ENCODE measurements at places on chromosomes 5 and 9. TPM values are rescaled to one million over a fixed set of nuclear protein-coding genes. Genes with fewer than 3 reads are reported as not detected.
A peak's percentile ranks its signal among the peaks of the same experiment; 100 is the strongest.

DNA sequence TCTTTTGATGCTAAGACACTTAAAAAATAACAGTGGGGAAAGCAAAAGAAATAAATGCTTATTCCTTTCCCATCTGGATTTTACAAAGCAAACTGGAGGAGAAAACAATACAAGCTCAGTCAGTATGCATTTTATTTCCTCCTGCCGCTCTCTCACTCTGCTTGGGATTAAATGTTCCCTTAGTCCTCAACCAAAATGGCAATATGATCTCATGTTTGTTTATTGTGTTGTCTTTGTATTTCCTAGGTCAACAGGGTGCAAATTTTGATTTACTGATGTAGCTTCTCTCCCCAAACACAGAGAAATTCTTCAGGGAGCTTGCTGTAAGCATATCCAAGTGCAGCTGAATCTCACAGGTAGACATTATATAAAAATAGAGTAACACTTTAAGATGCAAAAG, 92.1 kb upstream of the ERBIN start:
- no peak for DNase-seq

DNA sequence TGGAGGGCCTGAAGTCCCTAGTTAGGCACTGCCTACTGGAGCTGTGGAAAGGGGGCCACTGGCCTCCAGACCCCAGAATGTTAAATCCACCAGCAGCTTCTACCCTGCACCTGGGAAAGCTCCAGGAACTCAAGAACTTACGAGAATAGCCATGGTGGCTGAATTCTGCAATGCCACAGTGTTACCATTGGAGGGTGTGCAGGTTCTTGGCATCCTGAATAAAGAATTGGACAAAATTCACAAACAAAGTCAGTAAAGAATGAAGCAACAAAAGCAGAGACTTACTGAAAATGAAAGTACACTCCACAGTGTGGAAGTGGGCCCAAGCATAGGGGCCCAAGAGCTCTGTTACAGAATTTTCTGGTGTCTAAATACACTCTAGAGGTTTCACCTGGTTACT, 107.0 kb downstream of the PRDM9 start:
- DNase-seq: no peak

Gene GPR21
- 1.0 TPM for total RNA-seq

DNA sequence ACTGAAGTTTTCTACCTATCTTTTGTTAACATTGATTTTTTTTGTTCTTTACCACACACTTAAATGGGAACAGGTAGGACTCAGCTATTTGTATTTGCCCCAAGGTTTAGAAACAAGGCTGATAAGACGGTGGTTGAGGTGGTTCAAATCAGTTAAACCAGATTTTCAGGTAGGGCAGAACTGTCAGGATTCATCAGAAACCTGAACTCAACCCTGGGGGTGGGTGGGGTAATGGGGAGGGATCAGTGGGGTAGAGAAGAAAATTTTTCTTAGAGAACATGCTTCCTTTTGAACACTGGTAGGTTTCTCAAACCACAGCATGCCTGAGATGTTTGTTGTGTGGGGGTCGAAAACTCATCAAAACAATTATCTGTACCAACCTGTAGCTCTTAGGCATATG, 113.0 kb downstream of the BASP1 start:
- DNase-seq: no peak

DNA sequence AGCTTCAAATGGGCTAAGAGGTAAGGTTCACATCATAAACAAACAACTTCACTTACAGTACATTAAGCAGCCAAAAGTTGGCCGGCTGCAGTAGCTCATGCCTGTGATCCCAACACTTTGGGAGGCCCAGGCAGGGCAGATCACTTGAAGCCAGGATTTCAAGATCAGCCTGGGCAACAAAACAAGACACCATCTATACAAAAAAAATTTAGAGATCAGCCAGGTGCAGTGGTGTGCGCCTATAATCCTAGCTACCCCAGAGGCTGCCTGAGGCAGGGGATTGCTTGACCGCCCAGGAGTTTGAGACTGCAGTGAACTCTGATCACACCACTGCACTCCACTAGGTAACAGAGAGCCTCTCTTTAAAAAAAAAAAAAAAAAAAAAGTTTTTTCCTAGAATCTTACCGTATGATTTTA, 16.9 kb downstream of the UBTD2 start:
- no peak for DNase-seq

Gene RANBP3L
- total RNA-seq: not detected

DNA sequence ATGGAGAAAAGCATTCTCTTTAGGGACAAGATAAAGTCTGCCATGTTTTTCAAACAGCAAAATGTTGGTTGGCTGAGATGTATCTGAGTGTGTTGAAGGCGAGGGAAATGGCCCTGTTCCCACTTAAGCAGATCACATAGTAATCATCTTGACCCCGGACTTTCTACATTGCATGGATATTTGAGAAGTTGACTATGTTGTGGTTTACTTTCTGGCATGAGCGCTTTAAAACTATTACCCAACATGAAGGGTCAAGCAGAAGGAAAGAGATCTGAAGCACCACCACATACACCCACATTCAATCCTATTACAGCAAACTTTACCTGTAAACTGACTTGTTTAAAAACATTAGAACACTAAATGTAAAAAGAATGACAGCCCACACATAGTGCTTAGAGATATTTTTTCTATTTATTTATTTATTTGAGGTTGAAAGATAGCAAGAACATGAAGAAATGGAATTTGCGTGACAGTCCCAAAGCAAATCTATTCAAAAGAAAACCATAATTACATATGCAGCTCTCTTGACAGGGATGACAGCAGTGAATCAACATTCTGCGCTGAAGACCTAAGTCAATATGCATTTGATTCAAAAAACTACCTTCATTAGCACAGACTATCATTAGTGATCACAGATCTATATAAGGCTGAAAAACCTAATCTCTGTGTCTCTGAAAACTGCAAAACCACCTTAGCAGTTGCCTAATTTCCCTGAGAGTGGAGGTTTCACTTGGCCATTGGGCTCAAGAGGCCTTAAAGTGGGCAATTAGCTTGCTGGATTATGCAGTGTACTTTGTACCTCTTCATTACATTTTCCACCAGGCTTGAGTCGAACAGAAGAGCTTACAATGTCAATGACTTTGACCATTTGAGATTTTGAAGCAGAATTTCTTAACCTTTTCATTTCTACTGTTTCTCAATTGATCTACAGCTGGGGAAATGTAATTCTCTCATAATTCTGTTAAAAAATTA, 195.0 kb downstream of the PDE4D start:
- no peak for DNase-seq

- no peak for DNase-seq
Observed at GRCh38 chr5:147520450-147520849, 10.6 kb upstream of the DPYSL3 start.

DNA sequence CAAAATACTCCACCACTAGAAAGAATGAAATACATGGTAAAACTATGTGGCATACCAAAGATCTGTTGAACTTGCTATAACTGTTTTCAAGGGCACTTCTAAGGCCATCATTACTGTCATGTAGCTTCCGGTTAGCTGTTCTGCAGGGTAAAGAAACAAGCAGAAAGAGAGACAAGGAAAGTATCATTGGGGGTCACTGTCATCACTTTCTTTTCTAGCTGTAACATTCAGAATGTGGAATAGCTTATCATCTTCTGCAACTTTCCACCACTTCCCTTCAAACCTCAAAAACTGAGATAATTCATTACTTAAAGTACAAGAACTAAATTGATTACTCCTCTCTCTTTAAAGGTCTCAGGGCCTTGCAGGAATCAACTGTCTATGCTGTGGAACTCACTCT, 57.6 kb downstream of the RASEF start:
- no peak for DNase-seq

- no peak for DNase-seq
Observed at GRCh38 chr9:18855656-18856055, 177.4 kb downstream of the SAXO1 start.

- DNase-seq: no peak
Observed at GRCh38 chr5:72959257-72959656, 3.4 kb downstream of the FCHO2 start.

DNA sequence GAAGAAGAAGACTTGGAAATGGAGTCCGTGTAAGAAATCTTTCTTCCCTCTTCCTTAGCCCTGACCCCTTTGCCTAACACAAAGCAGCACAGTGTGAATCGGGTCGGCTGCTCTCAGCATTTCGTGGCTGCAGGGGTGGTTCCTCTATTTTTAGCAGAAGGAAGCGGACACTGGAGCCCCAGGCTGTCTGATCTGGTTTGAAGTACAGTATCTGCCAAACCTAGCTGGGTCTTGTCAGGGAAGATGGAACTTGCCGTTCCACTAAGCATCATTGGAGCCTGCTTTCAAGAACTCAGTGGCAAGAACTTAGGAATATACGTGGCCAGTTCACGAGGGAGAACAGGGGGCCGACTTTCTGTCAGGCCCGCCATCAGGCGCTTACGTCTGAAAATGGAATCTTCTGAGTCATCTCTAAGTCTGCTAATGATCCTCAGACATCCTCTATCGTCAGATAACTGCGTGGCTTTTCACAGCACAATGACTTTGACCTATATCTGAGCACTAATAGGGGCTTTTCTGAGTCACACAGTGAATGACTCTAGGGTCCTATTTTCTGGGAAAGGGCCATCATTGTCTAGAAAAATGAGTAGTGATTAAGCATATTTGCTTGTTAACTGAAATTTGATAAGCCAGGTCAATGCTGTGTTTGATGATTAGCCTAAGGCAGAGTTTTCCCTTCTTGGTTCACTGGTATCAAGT, 43.3 kb upstream of the NCS1 start:
- peak; percentile 81 for DNase-seq

Gene LCN1
- total RNA-seq: not detected

GRCh38 chr5:66597183-66597757, 1.1 kb downstream of the MAST4 start:
- peak; percentile 72 for DNase-seq

DNA sequence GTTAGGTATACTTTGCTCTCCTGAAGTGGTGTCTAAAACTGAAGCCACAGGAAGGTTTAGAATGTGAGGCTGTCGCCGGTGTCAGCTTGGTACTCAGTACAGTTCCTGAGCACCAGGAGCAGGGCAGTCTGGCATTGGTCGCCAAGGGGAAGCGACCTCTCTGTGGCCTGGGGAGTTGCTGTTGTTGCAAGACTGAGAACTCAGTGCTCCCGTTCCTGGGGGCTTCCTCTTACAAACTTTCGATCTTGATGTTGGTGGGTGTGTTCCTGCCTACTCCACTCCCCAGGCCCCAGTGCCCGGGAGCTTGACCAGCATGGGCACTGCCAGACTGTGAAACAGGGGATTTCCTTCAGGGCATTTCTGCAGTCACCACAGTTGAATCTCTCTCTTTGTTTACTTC, 52.4 kb upstream of the PPARGC1B start:
- no peak for DNase-seq

Gene LRRTM2
- total RNA-seq: 0.07 TPM

DNA sequence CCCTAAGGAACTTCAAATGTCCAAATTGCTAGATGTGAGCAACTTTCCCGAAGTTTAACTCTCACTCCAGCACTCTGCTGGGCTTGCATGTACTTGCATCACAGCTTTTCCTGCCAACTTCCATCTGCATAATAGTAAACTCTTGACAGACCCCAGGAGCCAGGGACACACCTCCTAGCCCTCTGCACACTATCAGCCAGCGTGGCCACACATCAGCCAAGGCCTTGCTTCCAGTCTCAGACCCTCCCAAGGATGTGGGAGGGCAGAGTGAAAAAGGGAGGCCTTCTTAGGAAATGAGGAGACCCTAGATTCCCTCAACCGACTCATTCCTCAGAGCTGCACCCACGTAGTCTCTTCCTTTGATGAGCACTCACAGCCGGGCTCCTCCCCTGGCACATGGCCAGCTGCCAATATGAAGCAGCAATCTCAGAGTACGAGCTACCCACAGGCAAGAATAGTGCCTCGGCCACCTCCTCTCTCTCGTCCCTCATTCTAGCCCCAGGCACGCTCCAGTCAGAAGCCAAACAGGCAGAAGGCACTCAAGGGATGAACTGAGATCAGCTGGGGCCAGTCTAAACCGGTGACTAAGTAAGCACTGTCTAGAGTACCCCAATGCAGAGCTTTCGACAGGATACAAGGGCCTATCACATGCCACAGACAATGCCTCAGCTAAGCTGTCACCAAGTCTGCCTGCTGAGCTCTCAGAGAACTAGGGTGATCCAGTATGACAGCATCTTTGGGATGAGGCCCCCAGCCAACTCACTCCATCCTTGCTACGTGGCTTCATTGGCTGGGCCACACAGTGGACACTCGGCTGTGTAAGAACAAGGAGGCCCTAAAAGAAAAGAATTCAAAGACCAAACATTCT, 2.3 kb downstream of the P4HA2 start:
- DNase-seq: no peak

- no peak for DNase-seq
Observed at GRCh38 chr9:75471549-75472114, 383.3 kb downstream of the OSTF1 start.

- DNase-seq: no peak
Observed at GRCh38 chr5:169011451-169011850, 289.5 kb downstream of the SLIT3 start.

All from activated CD4-positive, alpha-beta T cell treated with anti-CD3 and anti-CD28 coated beads, Interleukin-2, amount 10 ng/mL, durations not matched to agents 24 days and 14 days (primary cell).